ENCODE measurements at places on chromosomes 3 and 15.
A peak's percentile ranks its signal among the peaks of the same experiment; 100 is the strongest.

DNA sequence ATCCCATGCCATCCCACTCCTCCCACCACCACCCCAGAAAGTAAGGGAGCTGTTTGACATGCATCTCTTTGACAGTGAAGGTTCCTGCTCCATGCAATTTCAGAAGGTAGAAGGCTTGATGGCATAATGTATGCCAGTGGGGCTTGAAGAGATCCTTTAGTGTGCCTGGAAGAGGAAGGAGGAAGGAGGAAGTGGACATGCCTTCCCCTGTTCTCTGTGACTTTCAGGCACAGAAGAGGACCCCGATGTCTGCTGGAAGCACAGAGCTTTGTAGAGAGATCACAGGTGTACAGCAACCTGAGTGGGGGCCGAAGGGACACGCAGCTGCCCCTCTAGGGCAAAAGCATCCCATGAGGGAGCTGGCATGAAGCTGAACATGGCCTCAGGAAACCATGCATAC is 171.6 kb downstream of the CD47 start:
- DNase-seq: no peak

GRCh38 chr15:94097552-94097951 is 133.8 kb upstream of the MCTP2 start:
- no peak for DNase-seq

DNA sequence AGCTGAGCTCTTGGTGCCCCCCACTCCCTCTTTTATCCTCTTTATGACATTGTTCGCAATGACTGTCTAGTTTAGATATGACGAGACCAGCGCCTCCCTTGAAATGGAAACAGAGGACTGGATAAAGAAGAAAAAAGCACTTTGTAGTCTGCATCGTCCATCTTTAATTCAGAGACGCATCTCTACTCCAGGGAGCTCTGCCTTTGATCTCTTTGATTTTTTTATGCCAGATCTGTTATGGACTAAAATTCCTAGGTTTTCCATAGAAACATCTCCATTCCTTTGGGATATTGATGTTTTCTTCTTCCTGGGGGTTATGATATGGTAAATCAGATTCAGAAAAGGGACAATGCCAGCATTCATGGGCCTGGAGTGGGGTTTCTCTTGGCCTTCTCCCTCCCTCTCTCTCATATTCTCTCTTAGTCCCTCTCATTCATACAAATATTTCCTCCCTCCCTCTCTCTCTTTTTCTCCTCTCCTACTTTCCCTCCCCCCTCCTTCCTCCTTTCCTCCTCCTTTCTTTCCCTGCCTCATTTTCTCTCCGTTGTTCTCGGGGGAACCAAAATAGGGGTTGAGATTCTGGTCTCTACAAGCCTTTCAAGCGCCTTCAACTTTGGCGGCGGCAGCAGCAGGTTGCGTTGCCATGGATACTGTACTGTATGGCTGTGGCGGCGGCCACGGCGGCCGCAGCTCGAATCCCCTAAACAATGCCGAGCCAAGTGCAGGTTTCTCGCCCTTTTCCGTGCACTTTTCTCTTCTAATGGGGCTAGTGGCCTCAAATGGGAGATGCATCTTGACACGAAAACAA is 45.5 kb downstream of the ZIC4 start:
- no peak for DNase-seq

DNA sequence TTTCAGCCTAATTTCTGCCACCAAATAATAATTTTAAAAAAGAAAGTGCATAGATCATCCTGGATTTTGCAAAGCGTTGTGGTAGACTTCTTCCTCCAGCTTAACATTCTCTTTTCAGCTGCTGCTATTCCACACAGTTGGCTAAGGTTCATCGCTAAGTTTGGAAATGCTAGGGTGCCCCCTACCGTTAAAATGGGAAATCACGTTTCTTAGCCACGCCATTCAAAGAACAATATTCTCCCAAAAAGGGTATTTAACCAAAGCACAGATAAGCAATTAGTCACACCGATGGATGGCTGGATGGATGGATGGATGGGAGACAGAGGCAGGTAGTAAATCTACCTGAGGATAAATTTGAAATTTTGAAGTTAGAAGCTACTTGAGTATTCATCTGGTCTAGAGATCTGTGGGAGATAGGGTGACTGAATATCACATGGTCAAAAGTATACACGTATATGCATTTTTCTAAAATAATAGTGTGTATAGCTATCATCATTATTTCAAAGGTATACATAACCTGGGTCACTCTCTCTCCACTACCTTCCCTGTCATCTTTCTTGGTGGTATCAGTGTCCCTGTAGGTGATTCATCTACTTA is 67.2 kb downstream of the EFHB start:
- peak; percentile 76 for DNase-seq

- no peak for DNase-seq
These were observed 17.7 kb upstream of the GSK3B start for GRCh38 chr3:120111898-120112297.

GRCh38 chr3:152039887-152040286 is 166.4 kb downstream of the SUCNR1 start:
- no peak for DNase-seq

GRCh38 chr3:126549861-126550487 is 8.8 kb downstream of the C3orf22 start:
- no peak for DNase-seq

GRCh38 chr15:90020021-90020735 is 19.1 kb downstream of the ZNF710 start:
- DNase-seq: no peak

GRCh38 chr15:40424483-40425115 is 16.2 kb upstream of the BAHD1 start:
- DNase-seq: no peak

DNA sequence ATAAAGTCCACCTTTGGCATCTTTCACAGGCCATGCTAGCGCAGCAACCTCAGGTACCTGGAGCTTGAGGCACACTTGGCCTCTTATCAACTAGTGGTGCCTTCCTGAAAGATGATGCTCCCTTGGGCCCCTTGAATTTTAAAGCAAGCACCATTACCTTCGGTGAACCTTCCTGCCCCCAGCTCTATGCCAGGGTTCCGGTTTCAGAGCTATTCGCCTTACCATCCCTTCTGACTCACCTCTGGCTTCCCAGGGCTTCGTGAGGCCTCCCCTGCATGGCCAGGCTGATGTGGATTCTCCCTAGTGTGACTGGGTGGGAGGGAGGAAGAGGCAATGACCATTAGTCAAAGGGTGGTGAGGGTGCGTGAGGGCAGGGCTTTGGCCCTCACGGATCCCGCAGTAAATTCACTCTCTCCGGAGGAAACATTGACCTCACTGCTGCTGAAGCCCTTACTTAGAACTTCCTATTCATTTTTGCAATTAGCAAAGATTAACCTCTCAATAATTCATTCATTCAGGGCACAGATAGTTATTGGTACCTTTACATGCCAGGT is 16.3 kb downstream of the BHLHE40 start:
- DNase-seq: peak; percentile 94

- DNase-seq: no peak
These were observed 622 bp downstream of the XIRP1 start for GRCh38 chr3:39191773-39192172.

GRCh38 chr3:80018375-80018774 is 250.6 kb upstream of the ROBO1 start:
- DNase-seq: no peak

- DNase-seq: peak; percentile 17
These were observed 637.9 kb downstream of the NLGN1 start for GRCh38 chr3:174035328-174035886.

DNA sequence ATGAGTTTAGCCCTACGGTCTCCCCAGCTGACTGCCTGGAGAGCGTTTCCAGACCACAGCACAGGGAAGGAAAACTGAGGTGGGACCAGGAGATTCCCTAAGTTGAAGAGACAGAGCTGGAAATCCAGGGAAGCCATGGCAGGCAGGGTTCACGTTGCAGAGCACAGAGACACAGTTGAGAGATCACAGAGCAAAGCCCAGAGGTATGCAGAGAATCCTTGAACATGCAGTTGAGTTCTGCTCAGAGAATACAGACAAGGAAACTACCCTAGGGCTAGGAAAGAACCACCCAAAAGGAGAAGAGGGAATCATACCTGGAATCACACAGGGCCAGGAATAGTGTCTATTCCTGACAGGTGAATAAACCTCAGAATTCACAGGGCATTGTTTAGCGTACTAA is 14.3 kb downstream of the SLC28A1 start:
- DNase-seq: no peak

GRCh38 chr15:66505430-66505811 is 295 bp downstream of the ZWILCH start:
- peak; percentile 65 for DNase-seq

DNA sequence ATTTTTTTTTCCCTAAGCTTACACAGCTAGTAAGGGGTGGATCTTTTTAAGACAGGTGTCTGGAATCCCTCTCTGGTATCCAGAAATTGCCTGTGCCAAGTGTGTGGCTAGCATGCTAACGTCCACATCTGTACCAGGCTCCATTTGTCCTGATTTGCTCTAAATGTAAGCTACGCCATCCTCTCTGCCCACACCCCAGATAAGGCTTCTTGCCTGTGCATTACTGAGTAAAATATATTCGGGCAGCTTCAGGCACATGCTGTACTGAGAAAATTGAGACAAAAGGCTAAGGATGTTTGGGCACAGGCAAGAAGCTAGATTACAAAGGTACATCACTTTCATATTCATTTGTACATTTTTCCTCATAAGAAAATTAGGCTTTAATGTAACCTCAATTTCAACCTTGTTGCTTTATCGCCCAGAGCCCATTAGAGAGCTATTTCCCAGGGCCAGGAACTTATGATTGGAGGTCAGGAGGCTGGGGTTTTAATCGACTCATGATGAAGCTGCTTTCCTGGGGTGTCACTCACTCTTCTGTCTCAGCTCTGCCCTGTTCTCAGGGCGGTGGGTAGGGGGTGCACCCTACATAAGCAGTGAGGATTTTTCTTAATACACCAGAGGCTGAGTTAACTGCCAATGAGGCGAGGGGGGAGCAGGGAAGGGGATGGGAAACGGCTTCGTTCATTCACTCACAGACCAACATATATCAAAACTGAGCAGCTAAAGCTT is 106.3 kb downstream of the RORA start:
- DNase-seq: no peak

- DNase-seq: no peak
These were observed 3.1 kb downstream of the ADAMTSL3 start for GRCh38 chr15:83656943-83657528.

DNA sequence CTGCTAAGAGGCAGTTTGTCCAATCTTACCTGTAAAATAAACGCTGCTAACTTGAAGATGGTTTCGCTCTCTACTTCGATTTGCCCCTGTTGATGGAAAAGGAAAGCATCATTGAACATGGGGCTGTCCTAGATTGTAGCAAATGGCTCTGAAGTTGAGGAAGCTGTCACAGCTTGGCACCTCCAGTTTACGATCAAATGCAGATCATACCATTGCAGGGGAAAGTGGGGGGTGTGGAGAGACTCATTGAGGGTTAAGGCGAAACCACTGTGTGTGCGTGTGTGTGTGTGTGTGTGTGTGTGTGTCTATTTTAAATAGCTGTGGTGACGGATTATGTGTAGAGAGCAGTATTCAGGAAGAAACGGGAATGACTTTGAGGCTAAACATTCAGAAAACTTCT is 127.6 kb upstream of the LMOD3 start:
- peak; percentile 20 for DNase-seq

DNA sequence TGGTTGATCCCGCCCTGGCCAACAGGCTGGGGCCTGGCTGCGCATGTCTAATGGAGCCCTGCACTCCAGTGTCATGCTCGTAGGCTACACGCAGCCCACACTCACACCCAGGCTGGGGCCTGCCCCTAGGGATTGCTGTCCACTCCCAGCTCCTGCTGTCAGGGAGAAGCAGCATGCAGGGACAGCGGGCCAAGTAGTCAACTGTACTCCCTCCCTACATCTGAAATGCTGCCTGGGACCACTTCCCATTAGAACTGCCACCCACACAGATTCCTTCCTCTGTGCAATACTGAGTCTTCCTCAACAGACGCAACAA is 16.1 kb downstream of the ALS2CL start:
- peak; percentile 35 for DNase-seq

DNA sequence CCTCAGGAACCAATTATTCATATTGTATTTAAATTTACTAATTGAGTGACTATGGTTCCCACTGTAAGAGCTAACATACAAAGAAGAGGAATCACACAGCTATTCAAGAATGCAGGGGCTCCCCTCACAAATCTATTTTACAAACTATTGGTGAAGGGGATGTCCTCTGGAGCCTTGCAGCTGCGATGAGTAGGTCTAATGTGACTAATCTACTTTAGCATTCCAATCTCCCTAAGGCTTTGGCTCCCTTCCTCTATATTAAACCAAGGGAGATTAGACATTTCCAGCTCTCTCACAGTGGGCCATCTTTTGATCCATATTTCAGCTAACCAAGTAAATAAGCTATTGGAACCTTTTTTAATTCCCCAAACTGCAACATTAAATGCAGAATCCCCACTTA is 514.2 kb upstream of the BCHE start:
- DNase-seq: no peak

DNA sequence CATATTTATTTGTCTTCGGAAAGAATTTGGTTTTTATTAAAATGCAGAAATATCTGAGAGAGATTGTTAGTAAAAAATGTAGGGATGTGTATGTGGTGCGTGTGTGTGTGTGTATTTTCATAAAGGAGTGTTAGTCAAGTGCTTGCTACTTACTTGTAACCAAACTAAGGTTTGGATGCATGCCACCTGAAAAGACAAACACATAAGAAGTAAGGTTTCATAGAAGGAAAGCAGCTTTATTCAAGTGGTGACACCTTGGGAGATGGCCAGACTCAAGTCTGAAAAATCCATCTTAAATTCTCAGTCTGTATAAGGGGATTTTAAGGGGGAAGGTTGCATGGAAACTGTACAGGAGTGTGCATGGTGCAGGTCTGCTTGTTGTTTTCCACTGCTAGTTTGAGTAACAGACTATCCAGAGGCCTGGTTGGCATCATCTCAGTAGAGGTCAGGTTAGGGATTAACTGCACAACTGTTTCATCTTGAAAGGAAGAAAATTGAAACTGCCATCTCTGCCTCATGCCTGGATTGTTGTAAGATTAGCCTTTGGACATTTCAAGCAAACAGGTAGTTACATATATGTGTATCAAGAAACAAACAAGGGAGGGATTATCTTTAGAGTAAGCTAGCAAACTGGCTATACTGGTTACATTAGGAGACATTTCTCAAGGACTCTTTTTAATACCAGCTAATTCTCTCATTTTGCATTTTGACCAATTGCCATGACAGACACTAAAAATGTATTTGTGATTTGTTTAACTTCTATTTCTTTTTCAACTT is 196.7 kb downstream of the EPHA6 start:
- no peak for DNase-seq

DNA sequence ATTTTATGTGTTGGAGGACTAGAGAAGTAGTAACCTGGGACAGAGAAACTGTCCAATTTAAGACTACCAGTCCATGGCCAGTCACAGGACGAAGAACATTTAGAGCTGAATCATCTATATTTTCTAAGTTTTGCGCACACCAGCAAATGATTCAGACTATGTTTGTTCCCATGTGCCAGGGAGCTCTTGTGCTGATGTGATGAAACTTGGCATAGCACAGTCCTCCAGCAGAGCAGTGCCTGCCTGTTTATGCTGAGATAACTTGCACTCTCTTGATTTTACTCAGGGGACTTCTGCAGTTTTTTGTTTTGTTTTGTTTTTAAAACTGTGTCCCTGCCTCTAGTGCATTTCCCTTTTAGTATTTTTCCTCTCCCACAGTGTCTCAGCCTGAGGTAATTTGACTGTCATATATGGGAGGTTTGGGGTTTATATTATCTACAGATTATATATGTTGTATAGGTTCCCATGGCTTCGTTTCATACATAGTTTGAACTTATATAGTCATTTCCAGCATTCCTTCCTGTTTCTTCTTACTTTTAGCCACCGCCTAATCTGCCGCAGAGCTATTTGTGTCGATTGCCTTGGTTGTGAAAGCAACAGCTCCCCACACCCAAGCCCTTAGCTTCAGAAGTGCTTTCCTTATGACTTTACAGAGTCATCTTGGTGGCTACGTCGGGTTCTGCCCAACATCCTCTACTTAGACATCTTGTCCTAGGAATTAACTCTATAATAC is 45.5 kb downstream of the PPM1L start:
- peak; percentile 87 for DNase-seq
